GM19239 (cell line): ENCODE measurements at places on chromosomes 5 and 9.

DNA sequence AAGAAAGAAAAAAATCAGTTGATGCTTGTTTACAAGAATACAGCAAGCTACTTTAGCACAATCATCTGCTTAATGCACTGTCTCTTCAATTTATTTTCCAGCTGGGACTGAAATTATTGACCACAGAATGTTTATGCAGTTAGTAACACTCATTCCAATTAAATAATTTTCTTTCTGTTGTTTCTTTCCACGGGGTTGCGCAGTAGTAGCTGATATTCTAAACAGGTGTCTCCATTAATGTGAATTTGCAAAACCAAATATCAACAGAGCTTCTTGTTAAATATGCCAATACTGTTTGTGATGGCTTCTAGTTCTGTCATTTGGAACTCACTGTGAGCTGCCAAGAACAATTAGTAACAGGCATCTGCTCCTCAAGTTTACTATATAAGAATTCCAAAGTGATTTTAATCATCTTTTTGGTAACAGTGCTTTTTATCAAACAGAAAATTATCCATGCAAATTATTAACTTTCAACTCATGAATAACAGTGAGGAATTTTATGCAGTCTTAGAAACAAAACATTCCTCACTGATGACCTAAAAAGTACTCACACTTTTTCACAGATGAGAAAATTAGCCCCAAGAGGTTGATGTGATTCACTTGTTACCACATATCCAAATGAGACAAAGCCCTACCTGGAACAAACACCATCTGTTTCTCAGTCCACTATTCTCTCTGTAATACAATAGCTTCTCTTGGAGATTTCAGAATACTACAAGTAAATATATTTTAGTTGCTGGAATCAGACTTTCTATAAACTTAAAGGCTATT is 567.6 kb upstream of the RGMB start:
- no peak for DNase-seq

- DNase-seq, result no peak
Observed at GRCh38 chr5:19865336-19866089, 122.5 kb downstream of the CDH18 start.

DNA sequence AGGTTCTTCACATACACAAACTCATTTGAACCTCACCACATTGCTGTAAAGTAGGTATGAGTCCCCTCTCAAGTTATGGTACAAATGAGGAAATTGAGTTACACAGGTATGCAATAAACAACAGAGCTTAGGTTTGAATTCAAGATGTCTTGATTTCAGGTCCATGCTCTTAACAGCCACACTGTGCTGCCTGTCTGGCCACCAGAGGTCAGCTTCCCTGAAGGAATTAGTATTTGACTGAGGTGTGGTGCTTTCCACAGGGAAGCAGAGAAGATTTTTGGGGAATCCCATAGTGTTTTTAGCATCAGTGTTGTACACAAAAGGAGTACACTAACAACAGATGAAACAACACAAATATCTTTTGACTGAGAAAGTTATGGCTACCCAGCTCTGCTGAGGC is 94.4 kb upstream of the ITGA1 start:
- no peak for DNase-seq

- DNase-seq, result no peak
Observed at GRCh38 chr5:179967489-179967888, 59.8 kb upstream of the TBC1D9B start.

DNA sequence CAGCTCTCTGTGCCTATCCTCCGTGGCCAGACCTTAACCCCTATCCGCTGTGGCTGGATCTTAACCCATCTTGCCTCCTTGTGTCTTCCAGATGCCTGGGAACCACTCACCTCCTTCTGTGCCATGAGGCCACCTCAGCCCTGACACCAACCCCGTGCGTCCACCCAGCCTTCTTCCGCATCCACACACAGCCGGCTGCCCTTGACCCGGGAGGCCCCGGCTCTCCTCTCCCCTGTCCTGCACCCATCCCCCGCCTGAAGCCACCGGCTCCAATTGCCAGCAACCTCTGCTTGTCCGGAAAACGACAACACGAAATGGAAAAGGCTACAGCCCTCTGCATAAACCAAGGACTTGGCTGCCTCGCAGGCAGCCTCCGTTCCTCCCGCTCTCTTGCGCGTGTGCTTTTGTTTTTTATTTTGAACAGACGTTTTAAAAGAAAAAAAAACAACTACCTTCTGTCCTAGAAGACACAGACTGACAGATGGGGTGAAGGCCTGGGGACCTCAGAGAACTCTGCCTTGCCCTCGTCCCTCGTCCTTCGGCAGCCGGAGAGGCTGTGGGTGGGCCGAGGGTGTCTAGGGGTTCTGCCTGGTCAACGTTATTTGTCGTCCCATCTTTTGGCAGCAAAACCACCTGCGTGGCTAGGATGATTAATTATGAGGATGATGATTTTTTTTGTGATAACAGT is 32.5 kb upstream of the HMCN2 start:
- no peak for DNase-seq

DNA sequence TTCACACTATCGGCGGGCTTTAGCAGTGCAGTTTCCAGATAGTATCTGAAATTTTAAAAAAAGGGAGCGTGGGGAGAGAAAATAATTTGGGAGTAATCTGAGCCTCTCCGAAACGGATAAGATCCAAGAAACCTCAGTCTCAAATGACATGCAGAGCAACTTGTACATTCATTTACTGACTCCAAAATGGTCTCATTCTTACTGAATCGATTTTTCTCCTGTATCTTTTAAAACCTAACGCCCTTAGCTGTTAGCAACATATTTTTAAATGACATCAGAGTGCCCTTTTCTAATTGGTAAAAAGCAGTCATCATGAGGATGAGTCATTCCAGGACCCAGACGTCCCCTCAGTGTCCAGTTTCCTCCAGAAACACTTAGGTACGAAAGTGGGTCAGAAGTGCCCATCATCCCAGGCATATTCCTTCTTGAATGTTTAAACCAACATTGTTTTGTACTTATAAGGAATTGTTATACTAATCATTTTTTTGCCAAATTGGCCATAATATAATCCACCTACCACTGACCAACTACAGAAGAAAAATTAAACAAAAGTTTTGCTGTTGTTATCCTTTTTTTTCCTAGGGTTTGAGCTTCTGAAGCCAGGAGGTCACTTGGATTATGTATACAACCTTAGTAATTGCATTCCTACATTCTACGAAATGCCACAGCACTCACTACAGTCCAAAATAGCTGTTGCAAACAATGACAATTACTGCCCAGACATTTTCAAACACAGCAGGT is 354.4 kb downstream of the ADAMTS6 start:
- no peak for DNase-seq

DNA sequence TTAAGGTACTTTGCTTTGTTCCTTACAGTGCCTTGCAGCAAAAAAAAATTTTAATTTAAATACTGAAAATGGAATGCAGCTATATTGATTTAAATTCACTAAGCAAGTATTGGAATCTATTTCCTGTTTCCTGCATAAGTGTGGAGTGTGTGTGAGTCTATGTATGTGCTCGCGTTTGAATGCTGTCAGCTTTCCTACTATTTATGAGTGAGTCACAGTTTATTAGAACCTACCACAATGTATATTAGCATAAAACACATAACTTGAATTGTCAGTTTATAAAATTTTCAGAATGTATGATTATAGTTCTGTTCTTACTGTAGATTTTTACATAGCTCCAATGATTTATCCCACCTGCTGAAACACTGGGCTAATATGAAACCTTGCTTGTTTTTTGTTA is 302.1 kb downstream of the NR2F1-AS1 start:
- DNase-seq, result no peak

DNA sequence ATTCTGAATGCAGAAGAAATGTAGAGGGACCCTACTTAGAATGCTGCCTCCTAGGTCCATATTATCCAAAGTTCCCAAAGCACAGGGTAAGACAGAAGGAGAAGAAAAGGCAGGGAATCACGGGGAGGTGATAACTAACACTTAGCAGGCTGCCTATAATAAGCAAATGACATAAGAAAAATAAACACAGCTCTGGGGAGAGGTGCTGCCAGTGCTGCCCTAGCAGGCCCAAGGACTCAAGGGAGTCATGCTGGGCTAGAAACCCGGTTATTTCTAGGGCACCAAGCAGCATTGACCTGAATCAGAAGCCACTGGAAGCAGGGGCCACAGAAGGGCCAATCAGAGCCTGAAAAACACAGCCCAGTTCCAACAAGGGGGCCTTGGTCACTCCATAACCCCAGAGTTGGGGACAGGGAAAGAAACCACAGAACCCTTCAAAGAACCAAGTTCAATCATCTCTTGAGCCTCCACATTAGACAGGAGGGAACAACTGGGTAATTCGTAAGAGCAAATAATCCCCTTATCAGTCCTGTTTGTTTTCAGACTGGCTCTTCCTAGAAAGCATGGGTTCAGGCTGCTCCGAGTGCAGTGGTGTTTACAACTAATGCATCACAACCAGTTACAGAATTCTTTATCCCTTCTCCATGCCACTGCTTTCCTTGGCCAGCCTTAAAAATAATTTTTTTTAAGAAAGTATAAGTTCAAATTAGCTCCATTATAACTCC is 24.0 kb downstream of the NRG2 start:
- no peak for DNase-seq

DNA sequence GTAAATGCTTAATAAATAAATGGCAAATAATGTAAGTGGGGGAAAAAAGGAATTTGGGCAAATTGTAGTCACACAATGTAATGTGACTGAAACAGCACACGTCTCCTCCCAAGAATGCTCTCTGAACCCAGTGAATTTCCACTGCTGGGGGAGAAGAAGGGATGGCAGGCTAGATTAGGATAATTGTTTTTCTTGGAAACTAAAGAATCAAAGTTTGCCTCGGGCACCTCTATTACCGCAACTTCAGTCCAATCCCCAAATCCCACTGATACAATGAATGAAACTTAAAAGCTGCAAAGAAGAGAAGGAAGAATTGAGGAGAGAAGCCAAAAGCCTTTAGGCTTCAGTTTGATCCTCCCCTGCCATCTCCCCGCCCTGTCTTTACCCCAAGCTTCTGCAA is 423.2 kb upstream of the PAPPA start:
- DNase-seq, result no peak

- DNase-seq, result no peak
Observed at GRCh38 chr9:37540634-37541033, 35.5 kb downstream of the FBXO10 start.

DNA sequence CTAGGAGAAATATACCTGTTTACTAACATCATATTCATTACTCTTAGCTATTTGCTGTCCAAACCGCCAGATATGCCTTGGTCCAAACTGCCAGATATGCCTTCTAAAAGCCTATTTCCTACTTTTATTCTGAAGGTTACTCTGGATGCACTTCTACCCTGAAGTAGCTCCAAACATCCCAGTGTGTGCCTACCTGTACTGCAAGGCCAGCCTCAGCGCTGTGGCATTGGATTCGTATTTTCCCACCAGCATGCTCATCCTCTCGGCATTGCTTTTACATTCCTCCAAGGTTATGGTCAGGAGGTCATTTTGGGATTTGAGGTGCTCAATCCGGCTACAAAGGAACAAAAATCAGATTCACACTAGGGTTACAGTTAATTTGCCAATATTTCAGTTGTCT is 94.3 kb downstream of the DCP2 start:
- DNase-seq, result no peak

DNA sequence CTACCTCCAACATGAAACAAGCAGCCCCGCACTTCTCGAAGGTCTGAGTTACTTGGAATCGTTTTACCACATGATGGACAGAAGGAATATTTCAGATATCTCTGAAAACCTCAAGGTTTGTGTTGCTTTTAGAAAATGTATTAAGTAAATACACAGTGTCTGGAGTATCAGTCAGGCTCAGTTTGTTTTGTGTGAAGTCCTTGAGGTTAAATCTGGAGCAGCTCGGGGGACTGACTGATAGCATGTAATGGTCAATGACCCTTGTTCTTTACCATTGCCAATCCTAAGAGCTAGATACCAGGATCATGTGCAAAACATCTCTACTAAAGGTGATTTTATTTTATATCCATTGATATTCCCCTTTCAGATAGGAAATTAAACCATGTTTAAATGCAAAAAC is 26.9 kb upstream of the LNPEP start:
- no peak for DNase-seq

GRCh38 chr5:36839489-36840476 is 36.8 kb upstream of the NIPBL start:
- no peak for DNase-seq

- DNase-seq, result no peak
Observed at GRCh38 chr5:133978943-133979342, 10.5 kb upstream of the C5orf15 start.
